ENCODE measurements at places on chromosomes 3 and 15.

- ATAC-seq, result peak; percentile 84
These were observed 1.6 kb downstream of the CYP11A1 start for GRCh38 chr15:74365598-74366445.

DNA sequence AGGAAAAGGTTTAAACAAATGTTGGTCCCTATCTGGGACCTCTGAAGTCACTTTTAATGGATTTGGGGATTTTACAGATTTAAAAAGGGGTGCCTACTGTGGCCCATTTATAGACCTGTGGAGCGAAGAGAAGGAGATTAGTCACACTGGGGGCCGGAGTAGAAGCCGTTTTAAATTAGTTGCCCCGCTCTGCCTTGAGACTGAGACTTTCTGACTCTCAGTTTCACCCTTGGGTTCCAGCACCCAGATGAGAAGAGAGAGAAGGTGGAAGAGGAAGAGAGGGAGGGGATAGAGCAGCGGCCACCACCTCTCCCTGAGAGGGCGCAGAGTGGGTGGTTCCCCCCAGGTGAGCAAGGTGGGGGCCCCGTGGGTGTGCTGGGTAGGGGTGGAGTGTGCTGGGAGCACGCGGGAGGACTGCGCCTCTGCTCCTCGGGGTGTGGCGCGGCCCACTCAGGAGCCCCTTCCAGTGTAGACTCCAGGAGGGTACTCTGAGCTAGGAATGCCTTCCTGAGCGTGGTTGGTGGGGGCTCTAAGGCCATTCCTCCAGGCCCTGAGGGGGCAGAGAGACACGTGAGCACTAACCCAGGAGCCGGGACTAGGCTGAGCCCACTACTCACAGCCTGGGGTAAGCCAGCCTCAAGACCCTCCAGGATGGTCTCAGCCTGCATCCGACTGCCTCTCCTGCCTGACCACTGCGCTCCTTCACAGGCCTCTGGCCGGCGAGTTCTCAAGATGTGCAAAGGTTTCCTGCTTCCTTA lies 32.6 kb upstream of the RAB6B start:
- ATAC-seq, result peak; percentile 42

DNA sequence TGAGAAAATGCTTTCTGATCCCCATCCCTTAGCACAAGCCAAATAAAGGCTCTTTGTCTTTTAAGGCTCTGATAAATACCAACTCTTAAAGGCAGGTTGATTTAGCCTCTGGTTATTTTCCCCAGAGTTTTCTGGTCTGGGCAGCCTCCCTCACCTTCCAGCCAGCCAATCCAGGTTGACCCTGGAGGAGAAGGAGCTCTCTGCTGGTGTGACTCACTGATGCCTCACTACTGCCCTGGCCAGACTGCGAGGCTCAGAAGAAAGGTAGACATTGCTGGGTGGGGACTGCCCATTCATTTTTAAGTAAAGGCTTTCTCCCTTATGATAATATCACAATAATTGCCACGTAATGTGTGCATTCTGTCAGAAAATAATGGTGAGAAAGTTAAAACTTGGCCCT lies 37.1 kb downstream of the SLCO3A1 start:
- ATAC-seq, result no peak

DNA sequence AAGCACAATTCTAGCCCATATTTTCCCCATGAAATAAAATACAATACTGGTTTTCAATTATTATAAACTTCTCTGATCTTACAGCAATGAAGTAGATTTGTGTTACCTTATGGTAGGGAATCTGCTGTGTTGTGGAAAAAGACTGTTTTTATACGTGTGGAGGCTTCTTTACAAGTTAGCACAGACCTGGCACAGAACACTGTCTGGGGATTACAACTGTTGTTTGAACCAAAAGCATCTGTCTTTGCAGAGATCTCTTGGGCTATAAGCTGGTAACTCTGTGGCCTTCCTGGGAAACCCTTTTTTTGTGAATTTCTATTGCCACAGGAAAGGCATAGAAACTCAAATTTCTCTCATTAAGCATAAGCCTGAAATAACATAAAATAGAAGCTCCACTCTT lies 581.9 kb downstream of the TUSC7 start:
- no peak for ATAC-seq

- ATAC-seq, result no peak
These were observed 214.7 kb upstream of the NECTIN3 start for GRCh38 chr3:110856916-110857315.

DNA sequence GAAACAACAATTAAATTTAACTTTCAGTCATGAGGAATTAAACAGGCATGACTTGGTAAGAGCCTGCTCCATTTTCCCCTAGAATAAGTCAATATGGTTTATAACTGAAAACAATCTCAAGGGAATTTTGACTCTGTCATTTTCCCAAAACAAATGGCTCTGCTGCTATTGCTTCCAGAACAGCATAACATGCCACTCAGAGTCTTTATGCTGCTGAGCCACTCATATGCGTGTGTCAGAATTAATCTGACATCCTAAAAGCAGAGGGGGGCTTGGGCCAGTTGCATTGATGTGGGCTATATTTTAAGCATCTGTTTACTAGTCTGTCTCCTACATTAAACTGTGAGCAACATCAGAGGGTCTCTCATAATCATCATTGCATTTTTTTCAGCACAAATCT lies 111.1 kb upstream of the ABI3BP start:
- ATAC-seq, result no peak

GRCh38 chr3:193771011-193771652 lies 178.1 kb downstream of the OPA1 start:
- no peak for ATAC-seq

GRCh38 chr3:149701206-149701976 lies 43.6 kb upstream of the WWTR1 start:
- no peak for ATAC-seq

DNA sequence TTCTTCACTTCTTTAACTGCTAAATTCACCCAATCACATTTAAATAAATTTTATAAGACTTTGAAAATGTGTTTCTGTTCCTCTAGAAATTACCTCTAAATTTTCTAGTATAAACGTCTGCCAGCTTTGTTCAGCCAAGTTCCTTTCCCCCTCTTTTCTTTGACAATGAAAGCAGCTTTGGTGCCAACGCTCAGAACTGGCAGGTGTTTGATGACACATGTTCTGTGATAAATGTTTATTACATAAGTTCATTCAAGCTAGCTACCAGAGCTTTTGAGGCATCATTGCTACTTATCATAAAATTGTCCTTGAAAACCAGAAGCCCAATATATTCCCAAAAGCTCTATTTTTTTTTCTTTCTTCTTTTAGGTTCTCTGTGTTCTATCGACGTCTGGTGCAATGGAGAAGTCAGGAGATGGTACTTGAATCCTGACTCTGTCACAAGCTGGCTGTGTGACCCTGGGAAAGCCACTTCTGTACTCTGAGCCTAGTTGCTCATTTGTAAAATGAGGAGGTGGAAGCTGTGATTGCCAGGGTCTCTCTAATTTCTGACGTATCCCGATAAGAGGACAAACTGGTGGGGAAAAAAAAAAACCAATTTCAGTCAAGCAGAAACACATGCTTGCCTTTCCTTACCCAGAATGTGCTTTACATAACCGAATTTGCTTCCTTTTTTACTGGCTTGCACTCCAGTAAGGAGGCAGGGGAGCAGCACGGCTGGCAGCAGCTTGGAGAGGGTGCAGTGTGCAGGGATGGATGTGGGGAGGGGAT lies 187.1 kb upstream of the LPP start:
- ATAC-seq, result no peak

DNA sequence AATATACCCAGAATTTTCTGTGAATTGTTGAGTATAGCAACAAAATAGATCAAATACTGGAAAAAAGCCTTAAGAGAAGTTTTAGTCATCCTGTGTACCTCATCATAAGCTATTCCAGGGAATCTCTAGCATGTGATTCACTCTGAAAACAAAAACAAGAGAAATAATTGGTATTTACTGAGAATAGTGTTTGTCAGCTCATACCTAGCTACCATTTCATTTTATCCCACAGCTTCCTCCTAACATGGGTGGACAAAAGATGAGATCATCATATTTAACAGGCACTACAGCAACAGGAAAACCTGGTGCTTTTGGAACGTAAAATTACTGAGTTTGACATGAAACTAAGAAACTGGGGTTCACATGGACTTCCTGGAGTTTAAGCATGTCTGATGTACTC lies 753.5 kb upstream of the NECTIN3 start:
- ATAC-seq, result no peak

DNA sequence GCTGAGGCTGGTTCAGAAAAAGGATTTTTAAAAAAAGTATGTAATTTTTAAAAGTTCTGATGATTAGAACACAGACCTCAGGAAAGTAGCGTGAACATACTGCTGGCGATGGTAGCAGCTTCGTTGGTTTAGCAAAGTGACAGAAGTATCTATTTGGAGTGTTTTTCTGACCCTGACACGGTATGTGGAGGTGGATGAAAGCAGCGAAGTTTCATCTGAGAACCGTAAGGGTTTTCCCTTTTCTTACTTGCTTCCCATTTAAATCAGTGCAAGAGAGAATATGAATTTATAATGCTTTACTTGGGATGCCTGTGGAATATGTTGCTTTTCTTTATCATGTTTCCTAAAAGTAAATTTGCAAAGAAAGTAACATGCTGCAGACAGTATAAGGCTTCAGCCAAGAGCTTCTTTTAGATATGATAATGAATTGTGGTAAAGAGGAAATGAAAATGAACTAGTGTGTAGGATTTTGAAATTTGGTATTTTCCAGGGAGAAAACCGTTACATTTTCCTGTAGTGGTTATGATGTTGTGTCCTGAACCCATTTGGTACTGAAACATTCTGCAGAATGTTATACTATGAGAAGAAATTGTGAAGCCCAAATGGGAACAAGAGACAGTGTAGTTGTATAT lies 3.9 kb downstream of the CHST2 start:
- no peak for ATAC-seq

DNA sequence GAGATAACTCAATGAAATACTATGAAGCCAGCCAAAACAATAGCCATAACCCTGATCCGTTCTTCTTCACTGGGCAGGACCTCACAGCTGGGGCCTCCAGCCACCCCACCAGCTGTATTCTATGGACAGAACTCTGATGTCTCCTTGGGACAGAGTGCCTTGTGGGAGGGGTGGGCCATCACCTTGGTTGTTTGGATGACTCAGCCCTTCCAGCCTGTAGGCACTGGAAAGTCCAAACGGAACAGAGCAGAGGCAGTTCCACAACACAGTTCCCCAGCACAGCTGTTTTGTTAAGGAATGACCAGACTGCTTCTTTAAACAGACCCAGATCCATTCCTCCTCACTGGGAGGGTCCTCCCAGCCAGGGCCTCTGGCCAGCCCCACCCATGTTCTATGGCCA lies 31.9 kb upstream of the ZBED2 start:
- ATAC-seq, result no peak

GRCh38 chr15:96977886-96978285 lies 647.4 kb downstream of the NR2F2 start:
- no peak for ATAC-seq

GRCh38 chr15:67116742-67117141 lies 51.3 kb downstream of the SMAD3 start:
- no peak for ATAC-seq

GRCh38 chr3:195460091-195460713 lies 17.4 kb upstream of the ACAP2 start:
- no peak for ATAC-seq

DNA sequence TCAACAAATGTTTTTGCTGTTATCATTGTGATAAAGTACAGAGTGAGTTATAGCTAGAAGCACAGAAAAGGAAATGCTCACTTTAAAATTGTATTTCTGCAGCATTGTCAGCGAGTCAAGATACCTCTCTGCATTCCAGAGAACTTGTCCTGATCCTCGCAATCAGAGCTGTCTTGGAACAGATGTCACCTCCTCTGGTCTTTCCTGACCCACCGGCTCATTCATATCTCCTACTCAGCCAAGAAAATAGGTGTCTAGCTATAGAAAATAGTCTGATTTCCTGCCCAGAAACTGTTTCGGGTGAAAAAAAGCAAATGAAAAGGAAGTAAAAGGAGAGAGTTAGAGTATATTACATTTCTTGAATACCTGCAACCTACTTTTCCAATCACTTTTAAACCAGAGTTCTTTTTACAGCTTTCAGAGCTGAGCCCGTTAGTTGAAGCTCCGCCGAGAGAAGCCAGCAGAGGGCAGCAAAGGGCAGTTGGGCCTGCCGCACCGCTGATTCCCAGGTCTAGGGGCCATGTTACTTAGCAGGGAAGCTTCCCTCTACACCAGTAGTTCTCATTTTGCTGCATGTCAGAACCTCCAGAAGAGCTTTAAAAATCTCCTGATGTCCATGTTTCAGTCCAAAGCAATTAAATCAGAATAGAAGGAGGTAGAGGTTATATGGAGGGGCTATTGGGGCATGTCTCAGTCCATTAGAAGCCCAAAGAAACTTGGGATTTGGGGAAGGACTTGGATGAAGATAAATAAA lies 185.7 kb upstream of the THRB start:
- ATAC-seq, result peak; percentile 61

DNA sequence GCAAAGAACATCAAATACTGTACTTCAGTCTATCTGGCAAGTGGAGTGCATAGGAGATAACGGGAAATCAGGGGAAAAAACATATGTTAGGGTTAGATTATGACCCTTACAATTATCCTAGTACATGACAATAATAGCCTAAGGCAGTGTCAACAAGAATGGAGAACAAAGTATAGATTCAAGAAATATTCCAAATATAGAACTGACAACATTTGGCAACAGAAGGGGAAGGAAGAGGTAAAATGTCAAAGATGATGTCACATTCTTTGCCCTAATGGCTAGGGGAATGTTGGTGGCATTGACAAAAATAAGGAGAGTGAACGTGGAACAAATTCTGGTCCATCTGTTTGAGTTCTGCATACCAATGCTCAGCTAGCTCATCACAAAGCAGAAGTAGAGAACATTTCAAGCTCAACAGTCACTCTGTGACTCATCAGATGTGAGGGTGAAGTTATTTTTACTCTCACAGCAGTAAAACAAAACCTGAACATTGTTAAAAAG lies 15.5 kb upstream of the ATP8B4 start:
- peak; percentile 81 for ATAC-seq

DNA sequence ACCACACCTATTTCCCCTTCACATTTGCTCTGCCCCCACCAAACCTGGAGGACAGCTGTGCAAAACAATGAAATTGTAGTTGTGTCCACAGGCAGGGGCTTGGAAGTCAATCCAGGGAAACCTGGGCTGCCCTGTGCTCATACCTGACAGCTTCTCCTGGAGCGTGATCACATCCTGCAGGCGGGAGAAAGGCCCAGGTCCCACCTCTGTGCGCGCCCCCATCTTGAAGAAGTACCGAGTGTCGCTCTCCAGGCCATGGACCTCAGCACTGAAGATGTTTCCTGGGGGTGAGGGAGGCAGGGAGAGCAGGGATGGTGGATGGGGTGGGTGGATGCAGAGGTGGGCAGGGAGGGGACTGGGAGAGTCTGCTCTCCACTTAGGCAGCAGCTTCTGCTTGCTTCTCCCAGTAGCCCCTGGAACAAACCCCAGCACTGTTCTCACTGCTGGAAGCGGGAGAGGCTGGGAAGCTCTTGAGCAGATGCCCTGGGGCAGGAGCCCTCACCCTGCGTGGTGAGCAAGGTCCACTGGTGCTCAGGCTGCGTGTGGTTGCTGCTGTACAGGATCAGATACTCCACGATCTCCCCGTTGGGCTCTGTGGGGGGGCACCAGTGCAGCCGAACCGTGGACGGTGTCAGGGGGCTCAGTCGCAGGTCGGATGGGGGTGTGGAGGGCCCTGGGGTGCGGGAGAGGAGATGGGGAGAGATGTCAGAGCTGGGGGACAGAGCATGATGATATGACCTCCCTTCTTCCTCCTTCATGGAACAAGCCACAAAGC lies 10.7 kb upstream of the IGDCC3 start:
- no peak for ATAC-seq

GRCh38 chr3:22907796-22908195 lies 295.3 kb upstream of the UBE2E2 start:
- ATAC-seq, result no peak

GRCh38 chr3:108546692-108547091 lies 36.3 kb upstream of the MYH15 start:
- no peak for ATAC-seq

Measured in stimulated activated memory B cell treated with anti-CD40 and anti-IgM and Interleukin-4, amounts not matched to agents 10 μg/mL and 1 μg/mL and 100 μg/mL, for 72 hours (primary cell).